Testis (tissue), 5 donors: ENCODE measurements at places on chromosomes 4 and X. TPM values are rescaled to one million over a fixed set of nuclear protein-coding genes. Genes with fewer than 3 reads are reported as not detected.

DNA sequence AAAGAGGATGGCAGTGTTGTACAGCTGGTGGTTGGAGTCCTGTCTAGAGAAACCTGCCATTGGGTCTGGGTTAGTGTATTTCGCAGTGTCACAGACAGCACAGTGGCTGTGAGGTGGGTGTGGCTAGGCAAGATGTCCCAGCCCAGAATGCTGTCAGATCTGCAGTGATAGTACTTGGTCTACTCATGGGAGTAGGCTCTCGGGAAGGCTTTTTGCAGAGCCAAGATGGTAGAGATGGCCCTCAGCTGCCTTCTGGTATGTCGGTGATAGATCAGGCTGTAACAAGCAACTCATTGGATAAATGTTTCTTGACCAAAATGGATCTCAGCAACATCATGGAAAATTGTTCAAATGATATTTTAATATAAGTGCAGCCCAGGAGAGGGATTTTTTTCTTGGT lies 84.3 kb upstream of the WDR1 start:
- no peak overlapping the region for H3K4me3 ChIP-seq
- H3K27ac ChIP-seq, result no peak overlapping the region
- H3K27me3 ChIP-seq, result no peaks in the 10 kb centered on the region
- no peaks in the 10 kb centered on the region for H3K36me3 ChIP-seq

DNA sequence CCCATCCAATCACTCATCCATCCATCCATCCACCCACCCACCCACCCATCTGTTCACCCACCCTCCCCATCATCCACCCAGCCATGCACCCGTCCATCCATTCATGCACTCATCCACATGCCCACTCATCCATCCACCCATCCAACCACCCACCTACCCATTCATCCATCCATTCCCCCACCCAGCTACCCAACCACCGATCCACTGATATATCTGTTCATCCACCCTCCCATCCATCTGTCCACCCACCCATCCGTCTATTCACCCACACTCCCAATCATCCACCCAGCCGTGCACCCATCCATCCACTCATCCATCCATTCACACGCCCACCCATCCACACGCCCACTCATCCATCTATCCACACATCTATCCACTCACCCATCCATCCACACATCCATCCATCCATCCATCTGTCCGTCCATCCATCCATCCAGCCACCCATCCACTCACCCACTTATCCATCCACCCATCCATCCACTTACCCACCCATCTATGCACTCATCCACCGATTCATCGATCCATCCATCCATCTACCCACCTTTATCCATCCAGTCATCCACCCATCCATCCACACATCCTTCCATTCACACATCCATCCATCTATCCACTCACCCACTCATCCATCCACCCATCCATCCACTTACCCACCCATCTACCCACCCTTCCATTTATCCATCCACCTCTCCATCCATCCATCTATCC lies 28.4 kb downstream of the ASMTL start:
- H3K4me3 ChIP-seq, result no peak overlapping the region
- no peaks in the 10 kb centered on the region for H3K27me3 ChIP-seq
- peak; percentile 1 for DNase-seq
- no peaks in the 10 kb centered on the region for H3K4me1 ChIP-seq

Gene FOXP3
- total RNA-seq, result 2.5 TPM

- no peak overlapping the region for H3K27ac ChIP-seq
- no peaks in the 10 kb centered on the region for H3K36me3 ChIP-seq
- H3K4me1 ChIP-seq, result no peaks in the 10 kb centered on the region
- no peak overlapping the region for H3K4me3 ChIP-seq
- no peaks in the 10 kb centered on the region for H3K27me3 ChIP-seq
These were observed 159.9 kb downstream of the TRIML1 start for GRCh38 chr4:188299161-188299560.

DNA sequence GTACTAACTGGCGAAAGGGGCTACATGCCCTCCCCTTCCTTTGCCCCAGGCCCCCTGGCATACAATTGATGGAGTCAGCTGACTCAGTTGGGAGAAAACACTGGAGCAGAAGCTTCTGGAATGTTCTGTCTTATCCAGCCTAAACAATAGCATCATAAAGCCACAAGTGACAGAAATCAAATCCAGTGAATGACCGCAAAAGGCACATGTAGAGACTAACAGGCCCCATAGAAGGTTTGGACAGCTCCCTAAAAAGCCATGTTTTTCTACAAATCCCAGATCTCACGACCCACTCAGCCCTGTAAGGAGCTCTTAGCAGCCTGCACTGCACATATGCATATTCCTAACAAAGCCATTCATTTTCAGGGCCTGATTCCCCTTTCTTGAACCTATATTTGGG lies 25.1 kb downstream of the SCARB2 start:
- no peaks in the 10 kb centered on the region for H3K27me3 ChIP-seq
- peaks cover 5% of the 10 kb centered on the region for H3K4me1 ChIP-seq
- H3K36me3 ChIP-seq, result no peaks in the 10 kb centered on the region
- H3K4me3 ChIP-seq, result no peak overlapping the region
- DNase-seq, result no peak
- H3K27ac ChIP-seq, result peak overlapping the region; percentile 39

DNA sequence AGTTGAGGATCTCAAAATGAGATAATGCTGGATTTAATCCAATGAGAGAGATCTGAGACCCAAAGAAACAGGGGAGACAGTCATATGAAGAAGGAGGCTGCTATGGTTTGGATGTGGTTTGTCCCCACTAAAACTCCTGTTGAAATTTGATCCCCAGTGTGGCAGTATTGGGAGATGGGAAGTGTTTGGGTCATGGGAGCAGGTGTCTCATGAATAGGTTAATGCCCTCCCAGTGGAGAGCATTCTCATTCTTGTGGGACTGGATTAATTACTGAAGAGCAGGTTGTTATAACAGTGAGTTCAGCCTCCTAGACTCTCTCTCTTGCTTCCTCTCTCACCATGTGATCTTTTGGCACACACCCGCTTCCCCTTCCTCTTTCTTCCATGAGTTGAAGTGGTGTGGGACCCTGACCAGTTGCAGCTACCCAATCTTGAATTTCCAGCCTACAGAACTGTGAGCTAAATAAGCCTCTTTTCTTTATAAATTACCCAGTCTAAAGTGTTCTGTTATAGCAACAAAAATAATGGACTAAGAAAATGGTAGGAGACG lies 70.3 kb downstream of the PPEF2 start:
- H3K4me1 ChIP-seq, result no peaks in the 10 kb centered on the region
- no peak overlapping the region for H3K27ac ChIP-seq
- H3K27me3 ChIP-seq, result no peaks in the 10 kb centered on the region
- H3K36me3 ChIP-seq, result no peaks in the 10 kb centered on the region
- DNase-seq, result no peak
- H3K4me3 ChIP-seq, result no peak overlapping the region

DNA sequence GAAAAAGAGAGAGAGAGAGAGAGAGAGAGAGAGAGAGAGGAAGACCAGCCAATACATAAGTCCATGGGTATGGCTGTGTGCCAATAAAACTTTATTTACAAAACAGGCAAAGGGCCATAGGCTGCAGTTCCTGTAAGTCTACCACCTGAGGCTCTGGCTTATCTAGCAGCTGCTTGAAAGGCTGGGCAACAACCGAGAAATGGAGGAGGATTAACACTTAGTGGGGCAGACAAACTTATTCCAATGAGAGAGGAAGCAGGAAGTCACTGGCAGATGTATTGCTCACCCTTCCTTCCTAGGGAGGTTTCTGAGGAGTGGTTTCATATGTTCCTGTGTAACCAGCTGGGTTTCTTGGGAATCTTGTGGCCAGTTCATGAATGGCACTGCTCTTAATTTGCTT lies 4.7 kb upstream of the GPR143 start:
- H3K36me3 ChIP-seq, result no peaks in the 10 kb centered on the region
- H3K4me3 ChIP-seq, result no peak overlapping the region
- DNase-seq, result no peak

DNA sequence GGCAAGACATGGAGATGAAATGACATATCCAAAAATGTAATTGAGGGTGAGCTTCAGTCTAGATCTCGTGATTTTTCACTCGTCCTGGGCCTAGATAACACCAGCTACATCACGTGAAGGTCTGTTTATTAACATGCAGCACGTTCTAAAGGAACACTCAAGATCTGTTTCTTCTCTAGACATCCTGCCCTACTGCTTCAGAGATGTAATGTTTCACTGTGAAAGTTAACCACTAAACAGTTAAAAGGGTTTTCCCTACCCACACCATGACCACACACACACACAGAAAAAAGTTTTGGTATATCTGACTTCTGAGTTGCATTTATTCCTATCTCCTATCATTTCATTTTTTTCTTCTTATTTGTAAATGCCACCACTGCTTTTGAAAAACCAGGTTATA lies 52.3 kb upstream of the SMIM31 start:
- no peak overlapping the region for H3K4me3 ChIP-seq
- H3K27ac ChIP-seq, result no peak overlapping the region
- H3K36me3 ChIP-seq, result no peaks in the 10 kb centered on the region

GRCh38 chr4:110484767-110485166 lies 8.8 kb downstream of the ENPEP start:
- no peak for DNase-seq
- no peaks in the 10 kb centered on the region for H3K4me1 ChIP-seq
- H3K27me3 ChIP-seq, result no peaks in the 10 kb centered on the region
- H3K27ac ChIP-seq, result no peak overlapping the region

DNA sequence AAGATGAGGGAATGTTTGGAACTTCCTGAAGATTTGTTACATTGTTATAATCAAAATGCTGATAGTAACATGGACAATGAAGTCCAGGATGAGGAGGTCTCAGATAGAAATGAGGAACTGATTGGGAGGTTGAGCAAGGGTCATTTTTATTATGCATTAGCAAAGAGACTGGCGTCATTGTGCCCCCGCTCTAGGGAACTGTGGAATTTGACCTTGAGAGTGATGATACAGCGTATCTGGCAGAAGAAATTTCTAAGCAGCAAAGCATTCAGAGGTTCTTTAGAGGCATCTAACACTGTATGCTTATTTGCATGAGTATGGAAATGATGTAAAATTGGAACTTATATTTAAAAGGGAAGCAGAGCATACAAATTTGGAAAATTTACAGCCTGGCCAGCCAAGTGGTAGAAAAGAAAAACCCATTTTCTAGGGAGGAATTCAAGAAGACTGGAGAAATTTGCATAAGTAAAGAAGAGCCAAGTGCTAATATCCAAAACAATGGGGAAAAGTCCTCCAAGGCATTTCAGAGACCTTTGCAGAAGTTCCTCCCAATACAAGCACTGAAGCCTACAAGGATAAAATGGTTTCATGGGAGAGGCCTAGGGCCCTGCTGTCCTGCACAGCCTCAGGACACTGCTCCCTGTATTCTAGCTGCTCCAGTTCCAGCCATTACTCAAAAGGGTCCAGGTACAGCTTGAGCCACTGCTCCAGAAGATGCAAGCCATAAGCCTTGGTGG lies 483.0 kb upstream of the NDST4 start:
- no peaks in the 10 kb centered on the region for H3K4me1 ChIP-seq
- no peak overlapping the region for H3K27ac ChIP-seq
- no peaks in the 10 kb centered on the region for H3K27me3 ChIP-seq
- no peaks in the 10 kb centered on the region for H3K36me3 ChIP-seq
- peak; percentile 30 for DNase-seq
- no peak overlapping the region for H3K4me3 ChIP-seq

GRCh38 chr4:169045862-169046584 lies 36.0 kb upstream of the CBR4 start:
- no peak overlapping the region for H3K27ac ChIP-seq
- H3K4me3 ChIP-seq, result no peak overlapping the region
- H3K27me3 ChIP-seq, result no peaks in the 10 kb centered on the region
- H3K4me1 ChIP-seq, result peaks cover 12% of the 10 kb centered on the region

- H3K27ac ChIP-seq, result no peak overlapping the region
- H3K4me3 ChIP-seq, result no peak overlapping the region
These were observed 9.7 kb upstream of the ZNF674 start for GRCh38 chrX:46554942-46555341.

GRCh38 chr4:140515423-140515822 lies 8.5 kb upstream of the ELMOD2 start:
- no peak overlapping the region for H3K27ac ChIP-seq
- DNase-seq, result no peak
- H3K4me3 ChIP-seq, result no peak overlapping the region
- H3K4me1 ChIP-seq, result no peaks in the 10 kb centered on the region

GRCh38 chrX:39759526-39760224 lies 338.1 kb downstream of the BCOR start:
- H3K27me3 ChIP-seq, result no peaks in the 10 kb centered on the region
- H3K4me1 ChIP-seq, result peaks cover 8% of the 10 kb centered on the region
- H3K36me3 ChIP-seq, result no peaks in the 10 kb centered on the region
- H3K4me3 ChIP-seq, result no peak overlapping the region

GRCh38 chr4:24060932-24061331 lies 171.1 kb upstream of the PPARGC1A start:
- no peaks in the 10 kb centered on the region for H3K27me3 ChIP-seq
- H3K4me1 ChIP-seq, result no peaks in the 10 kb centered on the region
- H3K36me3 ChIP-seq, result no peaks in the 10 kb centered on the region
- no peak overlapping the region for H3K27ac ChIP-seq

GRCh38 chr4:157076578-157076947 lies 613 bp downstream of the GLRB start:
- peak overlapping the region; percentile 57 for H3K4me3 ChIP-seq
- H3K27ac ChIP-seq, result no peak overlapping the region
- no peaks in the 10 kb centered on the region for H3K27me3 ChIP-seq
- peak; percentile 38 for DNase-seq
- no peaks in the 10 kb centered on the region for H3K4me1 ChIP-seq

Gene SORCS2
- 2.7 TPM for total RNA-seq

Gene CSAG1
- total RNA-seq, result 0.50 TPM

GRCh38 chr4:4848540-4848939 lies 10.9 kb upstream of the MSX1 start:
- H3K27me3 ChIP-seq, result no peaks in the 10 kb centered on the region
- no peak overlapping the region for H3K27ac ChIP-seq
- H3K36me3 ChIP-seq, result no peaks in the 10 kb centered on the region
- peaks cover 9% of the 10 kb centered on the region for H3K4me1 ChIP-seq

GRCh38 chr4:106594291-106594952 lies 225.8 kb upstream of the GIMD1 start:
- no peaks in the 10 kb centered on the region for H3K4me1 ChIP-seq
- H3K4me3 ChIP-seq, result no peak overlapping the region
- no peaks in the 10 kb centered on the region for H3K27me3 ChIP-seq
- H3K27ac ChIP-seq, result no peak overlapping the region

Gene MAGIX
- 3.1 TPM for total RNA-seq

GRCh38 chrX:53317365-53318069 lies 36.1 kb upstream of the IQSEC2 start:
- no peaks in the 10 kb centered on the region for H3K36me3 ChIP-seq
- no peak overlapping the region for H3K4me3 ChIP-seq
- H3K4me1 ChIP-seq, result no peaks in the 10 kb centered on the region
- DNase-seq, result peak; percentile 66
- H3K27me3 ChIP-seq, result no peaks in the 10 kb centered on the region
- H3K27ac ChIP-seq, result no peak overlapping the region

DNA sequence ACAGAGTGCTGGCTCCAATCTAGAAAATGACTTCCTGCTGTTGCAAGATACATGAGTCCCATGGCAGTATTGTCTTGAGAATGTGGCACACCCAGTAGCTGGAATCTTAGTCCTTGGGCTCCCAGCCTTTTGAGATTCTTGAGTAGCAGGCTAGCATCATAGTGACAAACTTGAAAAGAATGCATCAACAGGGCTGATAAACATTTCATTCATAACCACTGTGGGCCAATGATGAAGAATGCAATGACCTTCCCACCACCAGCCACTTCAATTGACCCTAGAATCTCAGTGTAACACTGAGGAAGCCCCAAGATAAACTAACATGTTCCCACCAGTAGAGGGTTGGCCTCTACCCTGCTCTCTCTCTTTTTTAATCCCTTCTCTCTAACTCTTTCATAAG lies 329.3 kb downstream of the GBA3 start:
- no peaks in the 10 kb centered on the region for H3K36me3 ChIP-seq
- H3K27me3 ChIP-seq, result no peaks in the 10 kb centered on the region
- no peak for DNase-seq
- H3K27ac ChIP-seq, result no peak overlapping the region
- no peak overlapping the region for H3K4me3 ChIP-seq

Gene CASP3
- 12.0 TPM for total RNA-seq

Gene POLN
- 23.7 TPM for total RNA-seq

Gene NPY1R
- total RNA-seq, result 5.9 TPM
